Effector CD8-positive, alpha-beta T cell (primary cell): ENCODE measurements at places on chromosomes 1 and 21.
A peak's percentile ranks its signal among the peaks of the same experiment; 100 is the strongest.

- DNase-seq = no peak
These were observed 31.1 kb upstream of the MTF1 start for GRCh38 chr1:37890378-37891014.

- no peak for DNase-seq
These were observed 58.0 kb upstream of the GFI1 start for GRCh38 chr1:92544756-92545165.

- no peak for DNase-seq
These were observed 23.8 kb upstream of the PPP2R5A start for GRCh38 chr1:212261361-212261929.

- DNase-seq = no peak
These were observed 490.6 kb downstream of the KIF26B start for GRCh38 chr1:245645406-245645805.

DNA sequence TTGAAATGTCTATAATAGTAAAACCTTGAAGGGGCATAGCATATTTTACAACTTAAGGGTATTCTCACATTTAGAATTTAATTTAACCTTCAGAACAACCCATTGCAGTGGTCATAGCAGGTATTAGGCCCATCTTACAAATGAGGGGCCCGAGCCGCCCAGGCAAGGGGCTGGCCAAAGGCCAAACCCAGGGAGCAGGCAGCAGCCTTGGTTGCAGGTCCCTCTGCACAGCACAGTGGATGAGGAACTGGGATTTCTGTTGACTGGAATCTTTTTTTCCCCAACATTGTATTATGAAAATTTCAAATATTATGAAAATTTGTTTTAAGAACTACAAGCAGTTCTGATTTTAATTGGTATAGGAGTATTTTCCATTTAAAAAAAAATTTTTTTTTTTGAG, 33.2 kb downstream of the CCSAP start:
- no peak for DNase-seq

DNA sequence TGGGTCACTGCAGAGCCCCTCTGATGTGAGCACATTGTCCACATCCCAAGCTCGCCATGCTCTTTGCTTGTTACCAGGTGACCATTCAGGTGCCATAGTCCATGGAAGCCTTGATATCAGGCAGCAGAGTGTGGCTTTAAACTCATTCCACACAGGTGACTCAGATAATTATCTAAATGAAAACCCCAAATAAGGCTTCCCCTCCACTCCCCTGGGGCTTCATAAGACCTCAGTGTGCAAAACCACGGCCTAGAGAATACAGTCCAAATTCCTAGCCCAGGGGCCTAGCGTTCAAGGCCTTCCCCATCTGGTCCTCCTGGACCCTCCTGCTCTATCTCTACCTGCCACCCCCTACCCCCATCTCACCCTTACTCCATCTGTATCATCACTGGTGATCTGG, 97.1 kb downstream of the ARHGEF10L start:
- no peak for DNase-seq

DNA sequence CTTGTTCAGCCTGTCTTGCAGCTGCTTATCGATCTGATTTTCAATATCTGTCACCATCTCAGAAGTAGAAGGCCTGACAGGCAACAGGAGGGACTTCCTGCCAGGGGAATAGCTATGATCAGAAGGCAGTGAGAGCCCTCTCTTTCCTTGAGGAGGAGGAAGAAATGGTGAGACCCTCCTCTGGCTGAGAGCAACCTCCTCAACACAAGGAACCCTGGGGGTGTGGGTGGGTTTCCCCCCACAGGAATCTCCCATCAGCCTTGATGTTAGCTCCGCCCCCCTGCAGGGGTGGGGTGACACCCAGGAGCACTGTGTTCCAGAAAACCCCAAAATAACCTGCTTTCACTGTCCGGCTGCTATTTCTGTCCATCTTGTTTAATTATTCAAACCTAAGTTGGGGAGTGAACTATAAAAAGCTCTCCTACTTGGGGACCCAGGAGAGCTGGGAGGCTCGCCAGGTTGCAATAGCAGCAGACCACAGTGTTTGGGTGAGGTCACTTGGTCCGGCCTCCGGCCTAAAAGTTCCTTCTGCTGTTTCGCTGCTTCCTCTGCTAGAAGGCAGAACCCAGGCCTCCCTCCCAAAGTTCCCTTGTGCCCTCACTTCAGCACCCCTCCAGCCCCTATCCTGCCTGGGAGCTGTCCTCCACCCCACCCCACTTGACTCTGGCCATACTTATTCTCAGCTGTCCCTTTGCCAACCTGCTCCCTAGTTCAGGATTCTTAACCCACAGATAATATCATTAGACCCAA, 7.8 kb upstream of the MEF2D start:
- DNase-seq = peak; percentile 17

DNA sequence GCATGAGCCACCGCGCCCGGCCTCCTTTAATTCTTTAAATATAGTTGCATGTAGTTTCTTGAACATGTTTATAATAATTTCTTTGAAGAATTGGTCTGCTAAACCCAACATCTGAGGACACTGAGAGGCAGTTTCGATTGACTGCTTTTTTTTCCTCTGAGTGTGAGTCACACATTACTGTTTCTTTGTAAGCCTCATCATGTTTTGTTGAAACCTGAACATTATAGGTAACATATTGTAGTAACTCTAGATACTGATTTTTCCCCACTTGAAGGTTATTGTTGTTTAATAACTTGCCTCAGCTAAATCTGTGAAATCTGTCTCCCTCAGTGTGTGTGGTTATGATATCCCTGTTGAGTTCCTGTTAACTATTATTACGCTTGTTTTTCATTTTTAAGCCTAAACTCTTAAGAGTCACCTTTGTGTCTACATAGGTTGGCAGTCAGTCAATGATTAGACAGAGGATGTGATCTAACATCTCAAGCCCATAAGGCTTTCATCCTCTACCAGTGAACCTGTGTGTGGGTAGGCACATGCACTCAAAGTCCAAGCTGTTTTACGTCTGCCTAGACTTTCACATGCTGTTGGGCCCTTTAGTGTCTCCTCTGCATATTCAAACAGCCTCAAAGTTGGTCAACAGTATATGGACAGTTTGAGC, 155.5 kb downstream of the KCNH1 start:
- no peak for DNase-seq

DNA sequence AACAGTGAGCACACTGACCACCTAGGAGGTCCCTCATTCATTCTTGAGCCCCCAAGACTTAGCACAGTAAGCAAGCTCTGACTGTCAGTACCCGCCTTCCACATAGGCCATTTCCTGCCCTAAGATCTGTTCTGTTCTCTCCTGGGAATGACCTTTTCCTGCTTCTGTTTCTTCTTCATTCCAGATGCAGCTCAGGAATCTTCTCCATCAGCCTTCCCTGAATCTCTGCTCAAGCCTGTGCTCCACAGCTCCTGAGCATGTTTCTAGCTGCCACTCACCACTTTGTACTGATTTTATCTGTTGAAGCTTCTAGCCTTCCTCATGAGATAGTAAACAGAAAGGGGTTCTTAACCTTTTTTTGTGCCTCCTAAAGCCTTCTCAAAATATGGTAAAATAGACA, 56.6 kb downstream of the ZNF281 start:
- DNase-seq = no peak

DNA sequence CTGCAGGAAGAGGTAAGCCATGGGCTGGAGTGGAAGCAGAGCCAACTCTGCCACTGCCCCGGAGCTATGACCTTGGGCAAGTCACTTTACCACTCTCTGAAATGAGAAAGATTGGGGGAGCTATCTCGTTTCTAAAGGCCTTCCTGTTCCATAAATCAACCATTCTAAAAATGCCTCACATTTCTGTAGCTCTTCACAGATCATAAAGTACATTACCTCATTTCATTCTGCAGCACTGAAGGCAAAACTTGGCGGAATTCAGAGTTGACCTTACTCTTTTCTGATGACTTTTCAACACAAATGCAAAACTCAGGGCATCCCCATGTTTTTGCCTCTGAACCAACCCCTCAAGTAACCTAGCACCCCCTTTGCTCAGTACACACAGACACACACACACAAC, 404.0 kb upstream of the NFIA start:
- no peak for DNase-seq

DNA sequence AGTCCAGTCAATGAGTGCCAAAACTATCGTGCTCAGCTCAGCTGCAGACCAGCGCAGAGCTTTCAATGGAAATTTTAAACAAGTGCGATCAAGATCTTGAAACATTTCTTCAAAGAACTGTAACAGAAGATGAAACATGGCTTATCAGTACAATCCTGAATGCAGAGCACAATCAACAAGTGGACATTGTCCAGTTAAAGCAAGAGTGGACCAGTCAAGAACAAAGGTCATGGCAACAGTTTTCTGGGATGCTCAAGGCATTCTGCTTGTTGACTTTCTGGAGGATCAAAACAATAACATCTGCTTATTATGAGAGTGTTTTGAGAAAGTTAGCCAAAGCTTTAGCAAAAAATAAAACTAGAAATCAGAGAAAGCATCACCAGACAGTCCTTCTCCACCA, 374.2 kb downstream of the SETD4 start:
- DNase-seq = no peak

DNA sequence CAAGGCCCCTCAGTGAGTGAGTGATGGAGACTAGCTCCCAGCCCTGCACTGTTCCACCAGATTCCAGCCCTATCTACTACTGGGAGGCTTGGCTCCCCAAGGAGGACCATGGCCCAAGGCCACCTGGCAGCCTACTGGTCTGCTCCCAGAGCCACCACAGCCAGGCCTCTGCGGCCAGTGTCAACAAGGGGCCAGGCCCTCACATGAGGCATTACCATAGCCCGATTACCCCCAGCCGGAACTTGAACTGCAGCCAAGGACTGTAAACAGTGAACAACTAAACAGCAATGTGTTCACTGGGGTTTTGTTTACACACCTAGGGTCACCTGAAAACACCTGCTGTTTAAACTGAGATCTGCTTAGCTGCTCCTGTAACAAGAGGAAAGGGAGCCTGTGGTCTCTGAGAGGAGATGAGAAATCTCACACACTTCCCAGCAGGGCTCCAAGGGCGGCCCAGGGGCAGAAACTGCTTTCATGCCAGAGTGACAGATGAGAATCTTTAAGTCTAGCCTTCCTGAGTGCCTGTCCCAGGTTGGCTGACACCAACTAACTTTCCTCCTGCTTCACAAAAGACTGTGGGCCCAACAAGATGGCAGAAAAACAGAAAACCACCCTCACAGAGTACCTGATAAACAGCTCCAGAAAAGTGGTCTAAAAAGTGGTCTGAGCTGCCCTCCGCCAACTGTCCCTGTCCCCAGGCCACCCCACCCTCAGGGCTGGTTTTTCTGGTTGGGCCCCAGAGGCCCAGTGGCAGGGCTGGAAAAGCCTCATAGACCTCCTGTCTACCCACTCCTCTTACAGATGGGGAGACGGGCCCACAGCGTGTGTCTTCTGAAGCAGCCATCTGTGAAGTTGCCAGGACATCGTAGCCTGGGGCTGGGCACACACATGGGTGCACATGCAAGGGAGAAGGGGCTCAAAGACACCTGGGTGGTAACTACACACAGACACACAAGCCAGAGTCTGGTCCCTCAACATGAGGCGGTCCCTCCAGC, 28.8 kb downstream of the MEF2D start:
- no peak for DNase-seq
